Stimulated activated CD4-positive, alpha-beta T cell treated with anti-CD3 and anti-CD28 coated beads, Interleukin-1b, Interleukin-23, amount 100 ng/mL, for 1 hour (primary cell): ENCODE measurements at places on chromosomes 13 and 19.

- DNase-seq: no peak
These were observed 228.5 kb downstream of the TM9SF2 start for GRCh38 chr13:99729745-99730144.

DNA sequence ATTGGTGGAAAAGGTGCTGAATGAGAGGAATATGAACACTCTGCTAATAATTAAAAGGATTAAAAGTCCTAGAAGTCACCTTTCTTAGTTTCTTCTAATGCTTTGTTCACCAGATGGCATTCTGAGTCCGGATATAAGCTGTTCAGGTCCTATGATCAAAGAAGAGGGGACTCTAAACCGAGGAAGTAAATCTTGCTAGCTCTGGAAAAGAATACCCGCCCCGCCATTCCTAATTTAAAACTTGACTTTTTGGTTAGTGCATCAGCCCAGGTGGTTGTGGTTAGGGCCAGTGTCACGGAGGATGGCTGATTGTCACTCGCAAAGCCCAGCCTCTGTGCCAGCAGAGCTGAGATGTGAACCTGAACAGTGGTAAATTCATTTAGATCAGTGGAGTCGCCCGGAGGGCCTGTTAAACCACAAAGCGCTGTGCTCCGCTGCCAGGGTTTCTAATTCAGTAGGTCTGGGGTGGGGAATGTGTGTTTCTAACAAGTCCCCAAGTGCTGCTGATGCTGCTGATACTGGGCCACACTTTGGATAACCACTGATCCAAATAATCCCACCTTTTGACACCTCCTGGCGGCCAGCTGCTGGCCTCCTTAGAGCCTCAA, 425.4 kb downstream of the DCT start:
- no peak for DNase-seq

DNA sequence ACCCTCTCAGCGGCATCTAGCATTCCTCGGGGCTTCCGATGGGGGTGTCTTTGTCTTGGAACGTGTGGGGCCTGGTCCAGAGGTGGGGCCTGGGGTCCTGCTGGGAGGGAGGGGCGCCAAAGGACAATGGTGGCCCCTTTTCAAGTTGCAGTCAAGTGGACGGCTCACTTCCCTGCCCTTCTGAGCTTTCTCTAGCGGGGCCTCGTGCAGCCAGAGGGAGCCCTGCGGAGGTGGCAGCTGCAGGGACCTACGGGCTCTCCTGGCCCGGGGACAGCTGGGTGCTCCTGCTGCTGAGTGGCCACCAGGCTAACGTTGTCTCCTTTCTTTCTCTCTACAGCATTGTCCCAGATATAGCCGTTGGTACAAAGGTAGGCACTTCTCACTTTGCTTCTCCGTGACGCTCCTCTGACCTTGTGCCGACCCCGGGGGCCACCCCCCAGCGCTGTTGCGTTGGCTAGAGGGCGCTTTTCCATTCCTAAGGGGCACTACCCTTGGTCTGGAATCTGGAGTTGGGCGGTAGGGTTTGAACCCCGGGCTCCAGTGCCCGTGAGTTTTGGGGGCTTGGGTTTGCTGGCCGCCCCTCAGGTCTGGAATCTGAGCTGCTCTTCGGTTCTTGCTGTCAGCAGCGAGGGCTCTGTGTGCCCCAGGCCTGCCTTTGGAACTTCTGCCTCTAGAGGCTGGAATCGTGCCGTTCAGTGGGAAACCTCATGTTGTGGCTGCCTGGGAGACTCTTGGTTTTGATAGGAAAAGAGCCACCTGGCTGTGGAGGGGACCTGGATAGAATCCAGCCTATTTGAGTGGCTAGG, 2.0 kb downstream of the PTBP1 start:
- no peak for DNase-seq

DNA sequence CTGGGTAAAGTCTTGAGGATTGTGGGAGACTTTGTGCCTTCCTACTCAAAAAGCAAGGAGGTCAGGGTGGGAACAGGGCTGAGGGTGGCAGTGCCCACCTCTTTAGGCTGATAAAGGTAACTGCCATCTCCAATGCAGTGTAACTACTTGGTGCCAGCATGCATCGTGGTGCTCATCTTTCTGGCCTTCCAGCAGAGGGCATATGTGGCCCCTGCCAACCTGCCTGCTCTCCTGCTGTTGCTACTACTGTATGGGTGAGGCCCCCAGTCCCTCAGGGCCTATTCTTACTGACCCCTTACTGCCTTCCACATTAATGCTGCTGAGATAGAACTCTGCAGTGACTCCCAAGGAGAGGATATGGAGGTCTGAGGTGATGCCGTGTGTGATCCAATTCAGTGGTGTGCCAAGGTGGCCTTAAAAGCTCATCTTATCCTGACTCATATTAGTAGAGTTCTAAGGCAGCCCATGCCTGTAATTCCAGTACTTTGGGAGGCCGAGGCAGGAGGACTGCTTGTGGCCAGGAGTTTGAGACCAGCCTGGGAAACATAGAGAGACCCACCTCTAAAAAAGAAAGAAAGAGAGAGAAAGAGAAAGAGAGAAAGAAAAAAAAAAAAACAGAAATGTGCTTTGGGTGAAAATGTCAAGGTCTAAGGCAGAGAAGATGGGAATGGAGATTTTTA, 9.7 kb upstream of the ARHGAP45 start:
- no peak for DNase-seq

GRCh38 chr13:46355088-46355468, 32.0 kb downstream of the RUBCNL start:
- DNase-seq: no peak

- DNase-seq: no peak
These were observed 903.1 kb downstream of the SLITRK6 start for GRCh38 chr13:84896128-84896527.

DNA sequence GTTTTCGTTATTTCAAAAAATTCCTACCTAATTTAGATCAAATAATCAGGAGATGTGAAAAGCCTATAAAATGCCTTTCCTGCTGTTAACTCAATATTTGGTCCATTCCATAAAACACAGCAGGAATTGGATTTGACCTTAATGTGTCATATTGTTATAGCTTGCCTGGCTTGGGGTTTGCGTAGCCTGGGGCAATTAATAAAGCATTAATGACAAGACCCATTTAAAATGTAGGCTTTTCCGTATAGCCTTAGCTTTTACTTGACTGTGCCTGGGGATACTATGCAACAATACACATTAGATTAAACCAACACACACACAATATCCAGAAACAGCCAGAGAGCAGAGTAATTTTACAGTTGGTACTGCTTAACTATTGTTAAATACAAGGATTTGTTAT, 117.2 kb upstream of the MAB21L1 start:
- no peak for DNase-seq

DNA sequence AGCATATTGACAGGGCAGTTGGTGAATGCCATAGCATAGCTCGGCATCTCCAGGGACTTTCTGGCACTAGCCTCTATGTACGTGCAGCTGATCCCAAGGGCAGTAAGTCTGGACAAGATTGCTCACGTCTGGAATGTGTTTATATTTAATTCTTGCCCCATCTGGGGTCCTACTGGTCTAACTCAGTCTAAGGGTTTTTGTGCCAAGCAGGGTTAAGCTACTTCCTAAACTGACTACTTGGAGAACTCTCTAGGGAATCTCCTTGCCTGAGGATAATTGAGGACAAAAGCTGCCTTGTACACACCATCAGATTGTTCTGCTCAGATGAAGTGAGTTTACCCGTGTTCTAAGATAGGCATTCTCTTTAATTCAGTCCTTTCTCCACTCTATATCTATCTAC, 358.1 kb downstream of the MYO16 start:
- DNase-seq: no peak

- DNase-seq: no peak
These were observed 32.3 kb downstream of the TSSK6 start for GRCh38 chr19:19482809-19483596.

- no peak for DNase-seq
These were observed 63.2 kb downstream of the CCDC70 start for GRCh38 chr13:51924756-51925544.

DNA sequence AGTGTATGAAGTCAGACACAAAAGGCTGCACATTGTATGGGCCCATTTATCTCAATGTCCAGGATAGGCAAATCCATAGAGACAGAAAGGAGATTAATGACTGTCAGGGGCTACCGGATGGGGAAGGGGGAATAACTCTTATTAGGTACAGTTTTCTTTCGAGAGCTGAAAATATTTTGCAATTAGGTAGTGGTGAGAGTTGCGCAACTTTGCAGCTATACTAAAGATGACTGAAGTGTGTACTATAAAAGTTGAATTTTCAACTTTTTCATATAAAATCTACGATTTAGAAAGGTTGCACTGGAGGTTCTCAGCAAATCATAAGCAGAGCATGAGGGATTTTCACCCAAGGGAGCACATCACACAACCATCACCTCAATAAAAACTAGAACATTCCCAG, 16.1 kb upstream of the SLC15A1 start:
- DNase-seq: no peak

GRCh38 chr19:45897261-45897812, 5.1 kb downstream of the MYPOP start:
- no peak for DNase-seq

DNA sequence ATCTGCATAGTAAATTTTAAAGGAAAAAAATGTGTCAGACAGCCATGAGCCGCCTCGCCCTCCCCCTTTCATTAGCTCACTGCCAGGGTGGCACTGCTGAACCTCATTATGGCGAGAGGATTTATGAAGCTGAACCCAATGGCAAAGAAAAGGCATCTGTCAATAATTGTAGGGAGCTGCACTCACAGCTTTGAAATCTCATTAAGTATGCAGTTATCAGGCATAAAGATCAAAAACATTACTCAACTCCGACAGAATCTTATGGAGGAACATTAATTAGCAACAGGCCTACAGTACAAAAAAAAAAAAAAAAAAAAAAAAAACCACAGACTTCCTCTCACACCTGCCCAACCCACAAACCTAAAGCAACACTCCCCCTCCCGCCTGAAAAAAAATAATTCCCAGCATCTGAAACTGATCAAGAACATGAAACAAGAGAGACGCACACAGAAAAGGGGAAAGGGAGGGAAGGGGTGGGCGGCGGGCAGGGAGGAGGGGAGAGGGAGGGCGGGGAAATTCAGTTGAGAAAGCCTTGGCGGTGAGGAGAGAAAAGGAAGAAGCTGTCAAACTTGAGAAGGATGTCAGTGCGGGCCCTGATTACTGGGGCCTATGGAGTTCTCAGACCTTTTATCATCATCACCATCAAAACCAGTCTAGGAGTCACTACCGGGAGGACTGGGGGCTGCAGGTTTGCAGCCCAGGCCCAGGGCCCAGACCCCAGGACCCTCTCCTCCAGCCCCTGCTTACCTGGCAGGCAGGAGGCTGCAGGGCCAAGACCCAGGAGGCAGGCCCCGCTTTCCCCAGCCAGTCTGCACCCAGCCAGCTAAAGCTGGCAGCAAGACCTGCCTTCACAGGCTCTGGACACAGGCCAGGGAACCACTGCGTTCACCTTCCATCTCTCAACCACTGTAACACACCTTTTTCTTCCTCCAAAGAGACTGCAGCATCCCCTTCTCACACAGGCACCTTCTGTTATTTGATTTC, 8.9 kb downstream of the TSHZ3 start:
- DNase-seq: no peak

DNA sequence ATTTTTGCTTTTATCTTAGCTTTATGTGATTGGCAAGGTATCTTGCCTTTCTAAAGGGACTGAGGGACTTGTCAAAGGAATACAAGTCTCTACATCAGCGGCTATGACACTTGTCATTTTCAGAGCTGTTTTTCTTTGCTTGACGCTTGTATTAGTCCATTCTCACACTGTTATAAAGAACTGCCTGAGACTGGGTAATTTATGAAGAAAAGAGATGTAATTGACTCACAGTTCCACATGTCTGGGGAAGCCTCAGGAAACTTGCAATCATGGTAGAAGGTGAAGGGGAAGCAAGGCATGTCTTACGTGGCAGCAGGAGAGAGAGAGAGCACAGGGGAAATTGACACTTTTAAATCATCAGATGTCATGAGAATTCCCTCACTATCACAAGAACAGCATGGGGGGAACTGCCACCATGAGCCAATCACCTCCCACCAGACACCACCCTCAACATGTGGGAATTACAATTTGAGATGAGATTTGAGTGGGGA, 128.2 kb downstream of the GPC5 start:
- DNase-seq: no peak

DNA sequence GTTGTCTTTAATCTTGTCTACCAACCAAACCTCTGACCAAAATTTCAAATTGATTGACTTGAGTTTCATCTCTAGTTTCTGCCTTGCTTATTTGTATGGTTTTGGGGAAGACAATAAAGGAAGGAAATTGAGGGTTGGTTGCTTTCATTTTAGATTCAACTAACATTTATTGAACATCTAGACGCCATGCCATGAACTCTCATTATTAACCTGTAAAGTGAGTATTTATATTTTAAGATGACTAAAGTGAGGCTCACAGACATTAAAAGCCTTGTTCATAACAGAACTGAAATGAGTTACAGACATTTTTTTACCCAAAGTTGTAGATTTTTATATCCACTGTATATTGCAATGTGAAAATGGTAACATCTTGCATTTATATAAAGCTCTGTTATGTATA, 239.3 kb downstream of the LMO7 start:
- no peak for DNase-seq

GRCh38 chr13:75415694-75416093, 66.3 kb downstream of the TBC1D4 start:
- no peak for DNase-seq

DNA sequence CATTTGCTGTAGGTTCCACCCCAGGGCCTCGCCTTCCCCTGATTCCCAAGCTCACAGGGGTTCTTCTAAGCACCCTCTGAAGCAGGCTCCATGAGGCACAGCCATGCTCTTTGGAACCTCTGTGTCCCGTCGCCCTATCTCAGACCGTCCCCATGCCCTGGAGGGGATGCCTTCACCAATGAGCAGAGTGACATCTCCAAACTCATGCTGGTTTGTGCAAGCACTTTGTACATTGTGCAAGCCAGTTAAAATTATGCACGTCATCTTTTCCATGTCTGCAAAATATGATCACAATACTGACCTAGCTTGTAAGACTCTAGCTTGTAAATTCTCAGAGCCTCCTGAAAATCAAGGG, 46.5 kb upstream of the RAP2A start:
- no peak for DNase-seq

DNA sequence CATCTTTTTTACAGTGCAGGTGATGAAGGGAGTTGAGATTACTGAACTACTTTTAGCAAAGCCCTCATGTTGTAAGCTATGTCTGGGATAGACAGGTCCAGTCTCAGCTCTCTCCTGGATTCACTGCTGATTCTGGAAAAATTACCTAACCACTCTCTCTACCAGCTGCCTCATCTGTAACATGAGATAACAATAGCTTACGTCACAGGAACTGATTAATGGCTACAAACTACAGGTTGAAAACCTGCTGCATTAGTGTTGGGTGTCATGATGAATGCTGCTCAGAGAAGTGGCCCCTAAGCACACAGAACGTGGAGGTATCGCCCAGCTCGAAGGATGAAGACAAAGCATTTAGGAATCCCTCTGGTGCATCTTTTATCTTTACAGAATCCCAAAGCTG, 277.8 kb downstream of the ABCC4 start:
- DNase-seq: no peak

- no peak for DNase-seq
These were observed 2.1 kb upstream of the KLHL26 start for GRCh38 chr19:18634612-18635297.

DNA sequence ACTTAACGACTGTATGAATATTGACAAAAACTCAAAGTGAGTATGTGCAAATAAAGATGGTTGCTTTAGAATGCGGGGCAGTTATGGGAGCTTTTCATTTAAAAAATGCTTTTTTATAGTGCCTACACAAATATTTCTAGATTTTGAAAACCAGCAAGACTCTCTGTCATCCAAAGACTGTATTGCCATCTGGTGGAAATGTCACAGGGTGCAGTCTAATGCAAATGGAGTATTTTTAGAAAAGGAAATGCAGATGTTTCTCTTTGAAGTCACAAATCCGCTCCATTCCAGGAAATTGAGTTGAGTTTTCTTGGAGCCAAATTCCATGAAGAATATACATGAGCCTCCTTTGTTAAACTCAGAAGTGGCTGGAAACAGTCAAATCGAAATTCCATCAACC, 2.3 kb upstream of the C1QTNF9B start:
- DNase-seq: no peak
